ENCODE measurements at places on chromosomes 12 and 14.

- DNase-seq, result no peak
These were observed 149.1 kb downstream of the KICS2 start for GRCh38 chr12:64072916-64073575.

- no peak for DNase-seq
These were observed 31.7 kb upstream of the PNMA1 start for GRCh38 chr14:73745571-73746519.

DNA sequence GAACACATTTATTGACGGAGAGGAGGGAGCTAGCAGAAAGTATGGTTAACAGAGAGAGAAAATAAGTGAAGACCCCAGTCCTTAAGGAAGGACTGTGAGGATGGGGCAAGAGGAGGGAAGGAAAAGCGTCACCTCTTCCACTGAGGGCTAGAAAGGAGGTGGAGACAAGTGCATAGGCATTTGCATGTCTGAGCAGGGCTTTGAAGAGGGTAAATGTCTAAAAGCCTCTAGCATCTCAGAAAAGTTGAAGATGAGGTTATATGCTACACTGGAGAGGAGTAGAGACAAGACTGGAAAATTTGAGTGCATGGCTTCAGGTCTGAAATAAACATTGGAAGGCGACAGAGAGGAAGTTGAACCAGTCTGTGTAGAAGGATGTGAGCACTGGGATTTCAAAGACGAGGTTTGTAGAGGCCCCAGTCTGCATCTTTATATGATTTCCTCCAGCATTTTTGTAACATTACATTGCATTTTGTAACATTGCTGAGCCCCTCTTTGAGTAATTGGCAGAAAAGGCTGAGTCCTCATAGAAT, 98.5 kb upstream of the IFNG-AS1 start:
- DNase-seq, result no peak

GRCh38 chr12:81617915-81618314, 141.2 kb downstream of the PPFIA2 start:
- DNase-seq, result no peak

GRCh38 chr14:31307618-31308017, 100.0 kb upstream of the HECTD1 start:
- DNase-seq, result no peak

GRCh38 chr14:77375973-77376770, 722 bp downstream of the TMED8 start:
- no peak for DNase-seq

- no peak for DNase-seq
These were observed 6.8 kb upstream of the NUDT4 start for GRCh38 chr12:93370947-93371346.

DNA sequence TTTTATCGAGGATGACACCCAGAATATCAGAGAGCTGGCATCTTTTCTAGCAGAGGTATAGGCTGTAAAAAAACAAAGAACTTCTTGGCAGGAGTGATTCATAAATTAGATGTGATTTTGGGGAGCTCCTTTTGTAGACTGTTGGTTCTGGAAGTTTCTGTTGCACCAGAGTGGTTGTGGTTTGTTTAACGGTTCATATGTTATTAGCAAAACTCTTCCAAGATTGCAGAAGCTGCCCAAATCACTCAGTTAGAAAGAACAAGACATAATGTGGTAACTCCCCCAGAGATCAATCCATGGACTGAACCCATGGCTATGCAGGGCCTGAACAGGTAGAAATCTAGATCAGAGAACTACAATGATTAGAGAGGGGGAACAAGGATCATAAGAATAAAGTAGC, 6.7 kb upstream of the RNASE10 start:
- DNase-seq, result no peak

DNA sequence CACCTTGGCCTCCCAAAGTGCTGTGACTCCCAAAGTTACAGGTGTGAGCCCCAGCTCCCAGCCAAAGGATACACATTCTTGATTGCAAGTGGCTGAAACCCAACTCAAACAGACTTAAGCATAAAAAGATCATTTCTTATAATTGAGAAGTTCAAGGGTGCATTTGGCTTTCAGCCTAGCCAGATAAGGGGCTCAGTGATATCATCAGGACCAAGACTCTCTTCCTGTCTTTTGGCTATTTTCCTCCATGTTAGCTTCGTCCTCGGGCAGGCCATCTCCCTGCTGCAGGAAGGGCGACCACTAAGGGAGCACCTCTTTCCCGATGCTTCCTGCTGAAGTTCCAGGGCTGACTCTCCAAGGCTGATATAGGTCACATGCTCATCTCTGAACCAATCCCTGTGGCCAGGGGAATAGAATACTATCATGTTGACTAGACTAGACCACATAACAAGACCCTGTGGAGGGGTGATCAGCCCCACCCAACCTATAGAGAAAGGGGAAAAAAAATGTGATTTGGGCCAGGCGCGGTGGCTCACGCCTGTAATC, 9.8 kb upstream of the KRT8 start:
- DNase-seq, result no peak

GRCh38 chr14:66045572-66046021, 440.6 kb upstream of the CCDC196 start:
- DNase-seq, result no peak
